ENCODE measurements at places on chromosomes 6 and 20.

- no peak for DNase-seq
These were observed 37.4 kb upstream of the GABRR1 start for GRCh38 chr6:89254569-89254968.

DNA sequence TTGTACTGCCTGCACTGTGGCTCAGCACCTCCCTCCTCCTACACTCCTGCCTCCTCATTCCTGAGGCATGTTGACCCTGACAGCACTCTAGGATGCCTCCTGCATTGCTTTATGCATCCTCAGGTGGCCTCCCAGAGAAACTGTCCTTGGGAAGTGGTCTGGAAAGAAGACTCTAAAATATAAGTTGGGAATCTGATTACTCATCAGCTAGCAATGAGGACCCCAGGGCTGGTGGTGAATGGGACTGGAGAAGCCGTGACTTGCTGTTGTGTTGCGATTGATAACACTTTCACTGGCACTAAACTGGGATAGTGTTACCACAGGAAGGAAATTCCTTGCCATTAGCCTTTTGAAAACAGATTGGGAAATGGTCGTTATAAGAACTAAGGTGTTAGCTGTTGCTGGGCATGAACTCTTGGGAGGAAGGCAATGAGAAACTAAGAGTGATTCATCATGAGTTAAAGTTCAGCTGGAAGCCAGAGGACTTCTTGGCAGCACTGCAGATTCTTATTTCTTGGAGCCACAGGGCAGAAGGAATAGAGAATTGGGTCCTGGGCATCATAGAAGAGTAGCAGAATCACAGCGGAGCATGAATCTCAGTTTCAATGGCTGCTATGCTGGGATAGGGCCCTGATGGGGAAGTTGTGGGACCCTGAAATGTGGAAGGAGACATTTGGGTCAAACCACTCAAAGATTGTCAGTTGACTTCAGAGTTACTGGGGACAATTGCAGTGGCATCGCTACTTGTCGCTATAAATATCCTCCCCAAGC lies 10.1 kb upstream of the SIRPD start:
- no peak for DNase-seq

- DNase-seq, result no peak
These were observed 94.6 kb downstream of the BCAS1 start for GRCh38 chr20:53975761-53976160.

- DNase-seq, result no peak
These were observed 272.3 kb downstream of the CD109 start for GRCh38 chr6:73968221-73968757.

- DNase-seq, result no peak
These were observed 68.1 kb upstream of the TULP1 start for GRCh38 chr6:35580836-35581235.
